ENCODE measurements at places on chromosomes 3 and 15.

DNA sequence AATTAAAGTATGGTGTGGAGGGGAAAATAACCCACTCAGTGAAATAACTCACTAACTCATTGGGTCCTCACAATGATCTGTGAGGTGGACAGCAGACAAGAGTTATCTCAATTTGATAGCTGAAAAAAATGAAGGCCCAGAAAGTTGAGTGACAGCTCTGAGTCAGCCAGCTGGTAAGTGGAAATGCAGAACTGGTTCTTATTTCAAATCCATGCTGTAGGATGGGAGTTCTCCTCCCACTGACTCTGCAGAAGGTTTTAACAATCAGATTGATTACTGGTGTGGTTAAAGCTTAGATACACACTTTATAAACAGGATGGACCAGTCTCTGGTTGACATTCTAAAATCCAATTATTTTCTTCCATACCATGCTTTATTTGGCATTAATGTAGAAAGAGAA, 87.0 kb upstream of the LMOD3 start:
- H3K27me3 ChIP-seq = no peaks in the 10 kb centered on the region
- H3K27ac ChIP-seq = no peak overlapping the region
- no peak overlapping the region for H3K4me3 ChIP-seq
- H3K4me1 ChIP-seq = no peaks in the 10 kb centered on the region

GRCh38 chr3:58572634-58573230, 4.5 kb downstream of the FAM107A start:
- no peak overlapping the region for H3K4me3 ChIP-seq
- no peak for DNase-seq
- no peak overlapping the region for H3K27ac ChIP-seq
- peaks cover 13% of the 10 kb centered on the region for H3K4me1 ChIP-seq
- no peaks in the 10 kb centered on the region for H3K27me3 ChIP-seq

DNA sequence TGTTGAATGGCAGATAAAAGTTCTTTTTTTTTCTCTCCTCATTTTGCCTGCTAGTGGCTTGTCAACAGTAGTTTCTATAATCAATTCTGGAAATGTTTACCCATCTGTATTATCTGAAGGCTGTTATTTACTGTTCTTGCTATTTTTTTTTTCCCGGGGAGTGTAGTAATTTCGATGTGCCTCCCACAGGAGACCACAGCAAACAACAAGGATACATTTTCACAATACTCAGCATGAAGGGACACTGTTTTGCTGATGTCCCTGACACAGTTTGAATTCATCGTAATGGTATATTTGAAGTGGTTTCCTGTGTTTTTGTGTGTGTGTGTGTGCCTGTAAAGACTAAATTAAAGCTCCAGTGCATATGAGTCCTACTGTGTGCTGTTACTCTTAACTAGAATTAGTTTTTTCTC, 92.1 kb upstream of the ICE2 start:
- H3K4me1 ChIP-seq = peaks cover 33% of the 10 kb centered on the region
- no peak overlapping the region for H3K4me3 ChIP-seq
- DNase-seq = no peak
- H3K27ac ChIP-seq = no peak overlapping the region

- H3K27me3 ChIP-seq = peaks cover 12% of the 10 kb centered on the region
- H3K36me3 ChIP-seq = no peaks in the 10 kb centered on the region
- H3K27ac ChIP-seq = no peak overlapping the region
- H3K4me1 ChIP-seq = peaks cover 43% of the 10 kb centered on the region
- H3K4me3 ChIP-seq = no peak overlapping the region
Observed at GRCh38 chr3:64213962-64214379, 11.3 kb downstream of the PRICKLE2 start.

Measured in GM23338 (cell line).